ENCODE measurements at places on chromosomes 7 and 10.

- no peak for DNase-seq
Observed at GRCh38 chr10:88194041-88194887, 330.8 kb downstream of the PTEN start.

DNA sequence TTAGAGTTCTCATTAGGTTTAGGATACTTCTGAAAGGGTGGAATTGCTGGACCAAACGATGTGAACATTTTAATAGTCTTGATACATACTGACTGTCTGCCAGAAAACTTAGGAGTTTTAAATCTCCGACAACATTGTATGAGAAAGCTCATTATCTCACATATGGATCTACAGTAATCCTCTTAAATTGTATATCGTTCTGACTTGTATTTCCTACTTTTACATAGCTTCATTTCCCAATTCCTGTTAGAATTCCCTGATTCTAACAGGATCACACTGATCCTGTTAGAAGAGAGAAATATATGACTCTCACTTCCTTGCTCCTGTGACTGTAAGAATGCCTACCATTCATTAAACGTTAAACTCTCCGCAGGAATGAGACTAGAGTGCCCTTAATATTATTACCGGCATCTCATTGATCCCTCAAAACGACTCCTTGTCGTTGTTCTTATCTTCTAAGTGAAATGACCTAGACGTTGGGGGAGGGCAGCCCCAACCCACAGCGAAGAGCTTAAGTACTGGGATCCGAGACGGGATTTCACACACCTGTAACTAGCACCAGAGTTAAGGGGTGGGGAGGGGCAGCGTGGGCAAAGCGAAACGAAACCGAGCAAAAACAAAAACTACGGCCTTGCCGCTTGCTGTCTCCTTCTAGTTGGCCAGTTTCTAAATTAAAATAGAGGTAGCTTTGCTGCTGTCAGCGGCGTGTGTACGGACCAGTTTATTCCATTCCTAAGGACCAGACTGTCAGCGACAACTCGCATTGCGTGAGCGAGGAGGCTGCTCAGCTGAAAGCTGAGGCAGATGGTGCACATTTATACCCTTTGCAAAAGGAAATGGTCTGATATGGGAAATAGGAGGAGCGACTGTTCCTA is 678 bp upstream of the TMEM106B start:
- DNase-seq, result peak; percentile 1

GRCh38 chr10:44752451-44753441 is 158.4 kb upstream of the TMEM72 start:
- peak; percentile 60 for DNase-seq

GRCh38 chr10:43190775-43191174 is 52.5 kb downstream of the CSGALNACT2 start:
- no peak for DNase-seq

DNA sequence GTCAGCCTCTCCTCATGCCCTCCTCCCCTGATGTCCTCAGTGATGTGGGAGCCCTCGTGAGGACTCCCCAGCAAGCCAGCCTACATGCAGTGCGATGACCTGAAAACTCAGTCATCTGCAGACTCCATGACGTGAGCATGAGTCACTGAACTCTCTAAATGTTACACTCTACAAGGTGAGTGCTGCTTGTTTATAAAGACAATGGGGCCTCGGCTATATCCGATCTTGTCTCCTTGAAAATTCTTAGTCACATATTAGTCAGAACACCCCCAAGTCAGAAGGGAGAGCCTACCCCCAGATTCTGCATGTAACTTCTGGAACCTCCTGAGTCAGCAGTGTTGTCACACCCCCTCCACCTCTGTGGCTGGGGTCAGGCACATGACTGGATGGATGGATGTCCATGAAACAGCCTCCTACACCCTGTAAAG is 673.8 kb downstream of the INHBA start:
- peak; percentile 90 for DNase-seq

DNA sequence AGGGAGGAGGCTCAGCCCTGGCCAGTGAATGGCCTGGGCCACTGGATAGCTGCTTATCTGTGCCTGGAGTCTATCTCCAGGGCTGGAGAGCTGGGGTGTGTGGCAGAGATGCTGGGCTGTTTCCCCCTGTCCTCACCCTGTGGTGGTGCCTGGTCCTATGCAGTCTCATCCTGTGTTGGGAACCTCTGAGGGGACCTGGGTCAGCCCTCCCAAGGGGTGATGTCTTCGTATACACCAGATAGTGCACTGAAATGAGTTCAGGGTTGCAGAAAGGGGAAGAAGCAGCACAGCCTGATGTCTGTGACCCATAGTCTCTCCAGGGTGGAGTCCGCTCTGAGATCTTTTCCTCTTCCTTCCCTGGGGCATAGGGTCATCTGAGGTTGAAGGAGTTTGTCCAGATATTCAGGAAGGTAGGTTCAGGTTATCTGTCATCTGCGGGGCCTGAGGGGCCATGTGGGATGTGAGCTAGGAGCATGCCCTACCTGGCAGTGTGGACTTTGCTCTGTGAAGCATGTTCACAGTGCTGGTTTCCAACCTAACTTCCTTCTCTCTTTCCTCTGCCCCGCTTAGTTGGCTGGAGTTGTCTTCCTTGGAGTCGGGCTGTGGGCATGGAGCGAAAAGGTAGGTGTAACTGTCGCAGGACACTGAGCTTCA is 33.4 kb upstream of the SH2D4B start:
- no peak for DNase-seq

DNA sequence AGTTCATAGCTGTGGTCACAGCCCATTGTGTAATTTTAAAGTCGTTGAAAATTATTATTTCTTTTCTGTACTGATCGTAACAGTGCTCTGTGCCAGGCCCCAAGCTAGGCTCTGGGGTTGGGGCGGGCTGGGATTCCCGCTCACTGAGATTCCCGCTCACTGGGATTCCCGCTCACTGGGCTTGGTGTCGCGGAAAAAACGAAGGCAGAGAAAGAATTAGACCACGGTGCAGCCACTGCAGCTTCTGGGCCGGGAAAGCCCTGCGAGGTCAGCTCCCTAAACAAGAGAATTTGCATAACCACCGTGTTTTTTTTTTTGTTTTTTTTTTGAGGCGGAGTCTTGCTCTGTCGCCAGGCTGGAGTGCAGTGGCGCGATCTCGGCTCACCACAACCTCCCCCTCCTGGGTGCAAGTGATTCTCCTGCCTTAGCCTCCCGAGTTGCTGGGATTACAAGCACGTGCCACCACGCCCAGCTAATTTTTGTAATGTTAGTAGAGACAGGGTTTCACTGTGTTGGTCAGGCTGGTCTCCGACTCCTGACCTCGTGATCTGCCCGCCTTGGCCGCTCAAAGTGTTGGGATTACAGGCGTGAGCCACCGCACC is 31.2 kb downstream of the FOXK1 start:
- DNase-seq, result no peak

DNA sequence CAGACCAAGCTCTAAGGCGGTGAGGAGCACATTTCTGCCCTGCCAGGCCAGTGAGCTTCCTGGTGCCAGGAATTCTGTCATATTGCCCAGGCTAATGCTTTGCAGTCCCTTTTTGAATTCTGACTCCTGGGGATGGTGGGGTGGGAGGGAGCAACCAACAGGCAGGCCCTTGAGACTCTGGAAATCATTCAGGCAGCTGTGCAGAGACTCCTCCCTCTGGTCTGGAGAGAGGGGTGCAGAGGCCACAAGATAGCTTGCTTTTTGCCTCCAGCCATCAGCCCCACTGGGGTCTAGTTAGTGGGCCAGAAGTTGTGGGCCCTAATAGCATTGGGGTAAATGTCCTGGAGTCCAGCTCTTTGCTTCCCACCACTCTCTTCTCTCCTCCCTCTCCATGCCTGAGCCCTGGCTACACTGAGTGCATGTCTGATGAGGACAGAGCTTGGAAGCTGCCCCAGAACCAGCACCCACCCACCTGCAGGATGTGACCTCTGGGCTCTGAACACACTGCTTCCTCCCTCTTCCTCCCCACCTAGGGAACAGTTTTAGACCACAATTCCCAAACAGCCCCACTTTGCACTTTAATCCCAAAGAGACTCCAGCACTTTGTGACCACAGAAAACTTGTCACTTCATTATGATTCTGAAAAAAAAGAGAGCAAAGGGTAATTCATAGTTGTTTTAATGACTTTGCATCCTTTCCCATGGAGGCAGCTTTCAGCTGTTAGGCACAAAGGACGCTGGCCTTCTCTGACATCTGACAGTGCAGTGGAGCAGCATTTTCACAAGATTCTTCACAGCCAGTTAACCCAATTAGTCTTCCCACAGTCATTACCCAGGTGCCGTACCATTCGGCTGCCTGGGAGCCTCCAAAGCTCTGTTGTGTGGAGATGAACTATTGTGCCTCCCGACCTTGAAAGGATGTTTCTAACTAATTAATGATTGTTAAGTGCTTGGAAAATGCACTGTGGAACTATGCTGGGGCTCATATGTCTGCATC is 262.5 kb downstream of the TRIL start:
- no peak for DNase-seq

GRCh38 chr7:157503229-157503628 is 166.4 kb downstream of the DNAJB6 start:
- no peak for DNase-seq

DNA sequence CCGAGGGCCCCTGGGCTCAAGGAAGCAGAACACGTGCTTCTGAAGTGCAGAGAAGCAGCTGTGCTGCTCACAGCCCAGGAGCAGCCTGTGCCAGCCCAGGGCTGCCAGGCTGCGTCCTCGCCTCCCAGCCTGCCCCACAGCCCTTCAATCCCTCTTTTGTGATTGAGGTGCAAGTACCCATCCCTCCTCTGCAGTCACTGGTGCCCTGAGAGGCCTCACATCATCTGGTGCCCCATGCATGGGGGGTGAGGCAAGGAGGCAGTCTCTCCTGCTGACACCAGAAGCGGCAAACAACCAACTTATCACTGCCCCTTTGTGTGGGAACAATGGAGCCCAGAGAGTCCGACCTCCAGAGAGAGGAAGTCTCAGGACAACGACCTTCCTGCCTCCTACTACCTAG is 49.8 kb upstream of the FGFR2 start:
- no peak for DNase-seq

DNA sequence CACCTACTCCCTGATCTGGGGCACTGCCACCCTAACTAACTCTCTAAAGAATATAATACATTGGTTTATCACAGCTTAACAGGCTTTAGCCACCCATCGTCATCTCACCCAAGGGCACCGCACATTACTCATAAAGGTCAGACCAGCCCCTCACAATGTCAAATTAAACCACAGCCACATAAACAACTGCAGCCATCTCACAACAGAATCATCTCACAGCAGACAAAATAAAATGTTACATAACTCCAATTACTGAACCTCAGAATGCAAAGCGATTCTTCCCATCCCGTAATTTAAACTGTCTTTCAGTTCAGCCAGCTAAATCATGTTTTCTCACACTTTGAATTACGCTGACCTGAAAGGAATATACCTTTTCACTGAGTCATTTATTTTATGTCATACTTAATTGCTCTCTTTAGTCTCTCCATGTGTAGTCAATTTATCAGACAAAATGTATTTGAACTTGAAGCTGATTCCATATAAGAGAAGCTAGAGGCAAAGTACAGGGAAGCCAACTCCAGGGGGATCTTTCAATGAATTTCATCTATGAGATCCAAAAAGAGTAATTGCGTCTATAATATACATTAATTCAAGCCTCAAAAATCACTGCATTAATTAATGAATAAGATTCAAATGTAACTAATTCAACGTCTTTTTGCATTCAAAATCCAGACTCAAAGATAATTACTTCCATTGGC is 96.9 kb upstream of the NEBL start:
- no peak for DNase-seq

DNA sequence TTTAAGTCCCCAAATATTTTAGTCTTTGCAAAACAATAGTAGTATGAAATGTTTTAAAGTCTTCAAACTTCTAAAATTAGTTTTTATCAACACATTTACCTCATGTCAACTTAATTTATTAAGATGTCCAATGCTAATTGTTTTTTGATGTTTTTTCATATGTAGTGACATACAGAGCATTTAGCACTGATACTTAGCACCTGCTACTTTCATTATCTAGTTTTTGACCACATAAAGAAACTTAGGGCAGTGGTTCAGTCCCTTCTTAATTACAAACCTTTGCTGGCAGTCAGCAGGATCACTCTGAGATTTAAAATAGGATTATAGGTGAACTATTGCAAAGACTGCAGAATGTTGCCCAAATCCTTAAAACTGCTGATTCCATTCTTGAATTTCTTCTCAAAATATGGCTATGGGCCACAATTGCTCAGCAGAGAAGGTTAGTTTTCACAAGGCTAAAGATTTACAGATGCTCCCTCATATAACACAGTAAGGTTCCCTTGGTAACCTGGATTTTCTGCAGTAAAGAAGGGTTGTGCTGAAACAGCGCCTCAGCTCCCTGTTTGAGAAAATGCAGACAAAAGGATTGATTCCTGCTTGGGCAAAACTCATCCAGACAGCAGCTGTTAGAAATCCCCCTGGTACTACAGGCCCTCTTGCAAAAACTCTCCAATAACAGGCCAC is 3.4 kb downstream of the GPR85 start:
- DNase-seq, result no peak

GRCh38 chr7:1946773-1947450 is 276.8 kb downstream of the ELFN1 start:
- DNase-seq, result no peak

GRCh38 chr10:97503406-97503805 is 4.7 kb downstream of the UBTD1 start:
- DNase-seq, result no peak

Data from HS-27A (cell line).